ENCODE measurements at places on chromosomes 13 and 19.

- no peak for DNase-seq
These were observed 3.0 kb upstream of the NDFIP2 start for GRCh38 chr13:79477968-79478367.

GRCh38 chr13:51644654-51645053 is 60.4 kb downstream of the WDFY2 start:
- DNase-seq = peak; percentile 18

DNA sequence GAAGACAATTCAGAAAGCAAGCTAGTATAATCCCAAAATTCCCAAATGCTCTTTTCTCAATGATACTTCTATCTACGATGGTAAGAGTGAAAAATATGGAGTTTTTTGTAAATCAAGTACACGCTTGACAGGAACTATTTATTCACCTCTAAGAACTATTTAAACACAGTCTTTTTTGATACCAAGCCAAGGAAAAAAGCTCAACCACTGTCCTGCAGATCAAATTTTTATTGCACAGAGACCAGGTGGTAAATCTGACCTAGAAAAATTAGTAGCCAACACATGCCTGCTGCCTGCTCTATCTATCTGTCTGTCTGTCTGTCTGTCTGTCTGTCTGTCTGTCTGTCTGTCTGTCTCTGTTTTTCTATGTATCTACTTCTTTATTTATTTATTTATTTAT is 292.2 kb downstream of the MZT1 start:
- no peak for DNase-seq

DNA sequence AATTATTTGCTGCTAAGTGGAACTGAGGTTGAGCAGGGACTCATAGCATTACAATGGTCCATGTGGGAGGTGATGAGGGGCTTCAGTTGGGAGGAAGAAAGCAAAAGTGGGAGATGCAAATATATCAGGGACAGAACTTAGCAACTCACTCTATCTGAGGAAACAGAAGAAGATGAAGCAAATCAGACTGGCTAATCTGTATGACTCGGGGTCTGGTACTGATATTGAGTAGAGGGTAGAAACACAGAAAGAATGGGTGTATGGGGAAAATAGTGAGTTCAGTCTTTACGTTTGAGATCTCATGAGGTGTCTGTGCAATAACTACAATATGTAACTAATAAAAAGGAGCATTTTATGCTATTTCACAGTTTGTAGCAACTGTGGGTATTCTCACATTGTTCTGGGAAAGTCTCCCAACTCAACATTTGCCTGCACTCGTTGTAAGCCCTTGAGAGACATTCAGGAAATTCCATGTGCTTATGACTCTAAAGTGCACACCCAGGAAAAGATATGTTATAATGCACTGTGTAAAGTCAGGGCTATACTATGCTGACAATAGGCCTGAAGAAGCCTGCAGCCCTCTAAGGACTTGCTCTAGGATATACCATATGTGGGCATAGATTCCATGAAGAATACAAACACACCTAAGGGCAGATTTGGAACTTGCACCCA is 183.5 kb downstream of the SPRY2 start:
- DNase-seq = no peak

DNA sequence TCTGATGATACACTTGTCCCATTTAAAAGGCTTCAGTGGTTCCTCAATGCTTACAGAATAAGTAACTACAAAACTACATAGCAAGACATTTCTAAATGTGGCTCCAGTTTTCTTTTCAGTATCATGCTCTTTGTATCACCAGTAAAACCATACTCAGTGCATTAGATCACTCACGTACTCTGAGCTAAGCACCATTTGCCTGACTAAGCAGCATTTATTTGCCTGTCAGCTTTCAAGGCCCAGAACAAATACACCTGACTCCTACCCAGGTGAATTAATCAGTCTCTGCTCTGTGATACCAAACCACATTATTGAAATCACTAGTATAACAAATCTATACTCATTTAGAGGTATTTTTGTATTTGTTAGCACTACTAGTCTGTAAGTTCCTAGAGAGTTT is 47.4 kb upstream of the PCDH20 start:
- DNase-seq = no peak

DNA sequence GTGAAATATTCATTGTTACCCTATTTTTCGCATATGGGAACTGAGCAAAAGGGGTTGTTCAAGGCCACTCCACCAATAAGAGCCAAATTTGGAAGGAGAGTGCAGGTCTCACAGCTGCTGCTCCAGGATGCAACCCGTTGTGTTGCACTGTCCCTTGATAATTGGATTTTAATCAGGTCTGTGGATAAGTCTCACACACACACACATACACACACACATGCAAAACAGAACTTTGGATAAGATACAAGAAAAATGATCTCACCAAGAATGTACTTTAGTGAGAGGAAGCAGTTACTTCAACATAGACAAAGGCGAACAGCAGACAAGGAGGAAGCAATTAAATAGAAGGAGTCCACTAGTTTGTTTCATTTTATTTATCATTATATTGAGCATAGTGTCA is 127.3 kb upstream of the EDNRB start:
- DNase-seq = no peak

DNA sequence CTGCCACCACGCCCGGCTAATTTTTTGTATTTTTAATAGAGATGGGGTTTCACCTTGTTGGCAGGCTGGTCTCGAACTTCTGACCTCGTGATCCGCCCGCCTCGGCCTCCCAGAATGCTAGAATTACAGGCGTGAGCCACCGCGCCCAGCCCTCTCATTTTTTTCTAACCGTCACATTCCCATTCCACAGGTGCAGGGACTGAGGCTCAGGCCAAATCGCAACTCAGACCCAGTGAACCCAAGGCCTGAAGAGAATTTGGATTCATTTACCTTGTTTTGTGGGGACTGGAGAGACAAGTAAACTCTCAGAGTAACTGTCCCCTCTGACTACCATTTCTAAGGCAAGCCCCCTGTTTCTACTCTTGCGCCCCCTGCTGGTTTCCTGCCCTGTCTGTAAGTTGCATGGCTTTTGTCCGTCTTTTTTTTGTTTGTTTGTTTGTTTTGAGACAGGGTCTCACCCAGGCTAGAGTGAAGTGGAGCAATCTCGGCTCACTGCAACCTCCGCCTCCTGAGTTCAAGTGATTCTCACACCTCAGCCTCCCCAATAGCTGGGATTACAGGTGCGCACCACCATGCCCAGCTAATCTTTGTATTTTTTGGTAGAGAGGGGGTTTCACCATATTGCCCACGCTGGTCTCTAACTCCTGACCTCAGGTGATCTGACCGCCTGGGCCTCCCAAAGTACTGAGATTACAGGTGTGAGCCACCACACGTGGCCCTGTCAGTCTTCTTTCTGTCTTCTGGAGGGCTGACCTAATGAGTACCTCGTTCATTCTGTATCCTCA is 2.3 kb upstream of the STRN4 start:
- peak; percentile 61 for DNase-seq
